ENCODE measurements at places on chromosomes 5 and 9.

GRCh38 chr5:37850226-37850865 lies 10.5 kb upstream of the GDNF start:
- no peak for DNase-seq

DNA sequence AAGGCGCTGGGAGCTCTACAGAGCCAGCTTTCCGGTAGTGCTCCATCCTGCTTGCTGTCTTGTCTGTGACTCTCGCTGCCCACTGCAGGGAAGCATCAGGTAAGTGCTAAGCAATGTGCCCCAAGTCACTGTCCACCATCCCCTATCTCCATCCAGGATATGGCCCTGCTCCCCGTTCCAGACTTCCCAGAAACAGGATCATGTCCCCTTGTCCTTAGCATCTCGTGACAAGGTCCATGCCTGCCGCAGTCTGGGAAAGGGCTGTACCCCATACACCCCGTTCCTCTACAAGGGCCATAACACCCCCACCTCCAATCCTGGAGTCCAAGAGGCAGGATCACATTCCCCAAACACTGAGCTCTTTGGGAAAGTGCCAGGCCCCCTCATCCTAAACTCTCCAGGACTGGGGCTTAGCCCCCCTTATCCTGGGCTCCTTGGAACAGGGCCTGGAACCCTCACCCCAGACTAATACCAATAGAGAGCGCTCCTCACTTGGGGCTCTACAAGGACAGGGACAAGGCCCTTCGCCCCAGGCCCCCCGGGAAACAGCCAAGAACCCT lies 566 bp downstream of the RPP25L start:
- DNase-seq, result no peak

- no peak for DNase-seq
Observed at GRCh38 chr9:104882086-104882485, 45.9 kb downstream of the ABCA1 start.

DNA sequence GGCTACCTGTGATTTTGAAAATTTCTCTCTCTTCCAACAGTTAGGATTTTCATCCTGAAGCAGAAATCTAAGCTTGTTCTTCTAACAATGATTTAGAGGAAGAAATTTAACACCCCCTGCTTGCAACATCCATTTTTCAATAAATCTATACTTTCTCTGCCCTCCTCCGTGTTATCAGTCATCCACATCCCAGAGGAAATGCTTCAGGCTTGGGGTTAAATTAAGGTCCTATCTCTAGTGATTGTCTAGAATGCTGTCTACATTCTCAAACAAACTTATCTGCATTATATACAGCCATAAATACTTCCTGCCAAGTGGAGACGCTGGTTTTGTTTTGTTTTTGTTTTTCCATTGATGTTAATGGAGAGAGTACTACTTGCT lies 371.0 kb downstream of the CSNK1G3 start:
- no peak for DNase-seq

DNA sequence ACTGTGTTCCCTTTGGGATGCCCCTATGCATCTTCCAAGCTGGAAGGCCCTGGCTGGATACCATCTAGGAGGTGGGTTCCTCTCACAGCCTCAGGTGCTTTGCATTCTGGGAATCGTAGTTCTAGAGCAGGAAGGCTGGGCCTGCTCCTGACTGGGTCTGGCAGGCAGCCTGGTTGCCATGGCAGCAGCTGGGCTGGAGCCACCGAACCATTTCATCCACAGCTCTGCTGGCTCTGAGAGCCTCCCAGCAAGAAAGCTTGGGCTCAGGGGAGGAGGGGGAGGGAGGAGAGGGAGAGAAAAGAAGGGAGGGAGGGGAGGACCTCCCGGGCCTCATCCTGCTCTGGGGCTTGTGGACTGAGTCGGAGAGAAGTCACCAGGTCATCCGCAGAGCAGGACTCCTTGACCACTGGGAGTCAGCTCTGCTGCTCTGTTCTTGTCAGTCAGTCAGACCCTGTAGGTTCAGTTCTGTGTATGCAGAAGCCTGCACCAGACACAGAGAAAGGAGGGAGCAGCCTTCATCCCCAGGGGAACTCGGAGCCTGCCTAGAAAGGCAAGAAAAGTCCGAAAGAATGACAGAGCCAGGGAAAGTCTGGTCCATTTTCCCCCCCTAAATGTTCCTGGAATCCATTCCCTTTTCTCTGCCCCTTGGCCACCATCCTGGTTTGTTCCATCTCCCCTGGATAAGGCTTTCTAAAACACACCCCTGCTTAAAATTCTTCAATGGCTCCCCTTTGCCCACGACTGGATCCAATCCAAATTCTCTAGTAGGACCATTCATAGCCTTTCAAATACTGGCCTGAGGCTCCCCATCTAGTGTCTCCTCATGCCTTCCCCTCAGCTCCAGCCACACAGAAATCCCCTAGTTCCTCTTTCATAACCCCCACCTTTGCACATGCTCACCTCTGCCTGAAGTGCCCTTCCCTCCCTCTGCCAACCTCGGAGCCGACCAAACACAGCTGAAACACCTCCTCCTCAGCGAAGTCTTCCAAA lies 65.4 kb upstream of the ARAP3 start:
- no peak for DNase-seq

DNA sequence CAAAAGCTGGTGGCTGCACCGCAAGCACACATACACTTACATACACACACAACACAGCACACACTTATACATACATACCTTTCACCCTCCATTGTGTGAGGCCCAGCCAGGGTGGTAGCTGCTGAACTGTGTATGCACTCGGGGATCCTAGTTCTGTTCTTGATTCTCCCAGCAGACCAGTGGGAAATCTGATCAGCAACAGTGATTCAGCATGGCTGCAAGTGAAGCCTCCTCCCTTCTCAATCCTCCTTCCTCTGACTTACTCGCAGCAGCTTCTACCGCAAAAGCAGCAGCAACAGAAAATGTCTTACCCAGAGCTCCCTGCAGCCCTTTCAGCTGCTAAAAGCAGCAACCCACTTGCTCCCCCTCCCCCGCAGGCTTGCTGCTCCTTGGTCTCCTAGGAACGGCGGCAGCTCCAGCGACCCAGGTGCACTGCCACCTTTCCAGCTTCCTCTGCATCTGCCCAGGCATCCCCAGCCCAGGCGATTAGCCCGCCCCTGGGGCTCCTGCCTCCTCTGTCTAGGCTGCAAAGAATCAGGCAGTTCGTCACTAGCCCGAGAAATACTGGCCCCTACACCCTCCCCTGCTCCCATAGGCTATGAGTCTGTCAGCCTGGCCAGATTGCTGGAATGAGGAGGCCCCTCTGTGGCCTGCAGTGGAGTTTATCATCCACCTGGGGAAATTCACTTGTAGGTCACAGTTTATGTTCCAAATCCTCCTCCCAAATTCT lies at the start of gene KLHL3:
KLHL3 (minus strand) TSS at position 535 of the 730 bp plus-strand sequence; CDS start at position 92, 443 bp downstream.
- DNase-seq, result peak; percentile 5

DNA sequence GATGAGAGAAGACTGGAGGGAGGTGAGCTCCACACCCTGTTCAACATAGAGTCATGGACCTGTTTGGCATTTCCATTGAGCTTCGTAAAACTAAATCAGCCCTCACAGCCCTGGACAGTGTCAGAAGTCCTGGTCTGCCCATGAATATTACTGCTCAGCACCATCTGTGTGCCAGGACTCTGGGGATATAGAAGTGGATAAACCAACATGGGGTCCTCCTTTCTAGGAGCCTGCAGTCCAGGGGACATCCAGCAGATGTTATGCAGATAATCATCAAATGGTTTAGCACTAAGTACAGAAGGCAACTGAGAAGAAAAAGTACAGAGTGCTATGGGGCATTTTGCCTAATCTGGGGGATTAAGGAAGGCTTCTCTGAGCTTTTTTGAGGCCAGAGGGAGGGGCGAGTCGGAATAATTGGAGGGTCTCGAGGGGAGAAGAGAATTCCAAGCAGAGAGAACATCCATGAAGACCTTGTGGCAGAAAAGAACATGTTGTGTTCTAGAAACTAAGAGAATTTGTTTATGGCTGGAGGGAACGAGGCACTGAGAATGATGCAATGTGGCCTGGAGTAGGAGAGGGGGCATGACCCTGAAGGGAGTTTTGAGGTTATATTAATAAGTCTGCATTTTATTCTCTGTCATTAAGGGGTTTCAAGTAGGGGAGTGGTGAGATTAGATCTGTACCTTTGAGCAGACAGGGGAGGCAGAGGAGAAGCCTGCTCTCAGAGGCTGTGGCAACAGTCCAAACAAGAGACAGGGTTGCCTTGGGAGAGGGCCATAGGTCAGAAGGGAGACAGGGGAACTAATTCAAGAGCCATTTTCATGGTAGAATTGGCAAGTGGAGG lies 63.5 kb upstream of the SLC2A8 start:
- no peak for DNase-seq

Measured in activated CD8-positive, alpha-beta memory T cell treated with anti-CD3 and anti-CD28 coated beads for 1 hour (primary cell).